Activated CD4-positive, alpha-beta T cell treated with anti-CD3 and anti-CD28 coated beads, Interleukin-2, amount 50 U/mL, for 16 hours (primary cell): ENCODE measurements at places on chromosomes 2 and 18.

- no peak for DNase-seq
These were observed 82.5 kb downstream of the SPRED2 start for GRCh38 chr2:65349863-65350262.

DNA sequence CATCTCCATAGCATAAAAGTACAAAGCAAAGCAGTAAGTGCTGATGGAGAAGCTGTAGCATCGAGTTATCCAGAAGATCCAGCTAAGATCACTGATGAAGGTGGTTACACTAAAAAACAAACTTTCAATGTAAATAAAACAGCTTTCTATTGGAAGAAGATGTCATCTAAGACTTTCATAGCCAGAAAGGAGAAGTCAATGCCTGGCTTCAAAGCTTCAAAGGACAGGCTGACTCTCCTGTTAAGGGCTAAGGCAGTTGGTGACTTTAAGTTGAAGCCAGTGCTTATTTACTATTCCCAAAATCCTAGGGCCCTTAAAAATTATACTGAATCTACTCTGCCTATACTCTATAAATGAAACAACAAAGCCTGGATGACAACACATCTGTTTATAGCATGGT is 44.0 kb downstream of the METTL8 start:
- no peak for DNase-seq

DNA sequence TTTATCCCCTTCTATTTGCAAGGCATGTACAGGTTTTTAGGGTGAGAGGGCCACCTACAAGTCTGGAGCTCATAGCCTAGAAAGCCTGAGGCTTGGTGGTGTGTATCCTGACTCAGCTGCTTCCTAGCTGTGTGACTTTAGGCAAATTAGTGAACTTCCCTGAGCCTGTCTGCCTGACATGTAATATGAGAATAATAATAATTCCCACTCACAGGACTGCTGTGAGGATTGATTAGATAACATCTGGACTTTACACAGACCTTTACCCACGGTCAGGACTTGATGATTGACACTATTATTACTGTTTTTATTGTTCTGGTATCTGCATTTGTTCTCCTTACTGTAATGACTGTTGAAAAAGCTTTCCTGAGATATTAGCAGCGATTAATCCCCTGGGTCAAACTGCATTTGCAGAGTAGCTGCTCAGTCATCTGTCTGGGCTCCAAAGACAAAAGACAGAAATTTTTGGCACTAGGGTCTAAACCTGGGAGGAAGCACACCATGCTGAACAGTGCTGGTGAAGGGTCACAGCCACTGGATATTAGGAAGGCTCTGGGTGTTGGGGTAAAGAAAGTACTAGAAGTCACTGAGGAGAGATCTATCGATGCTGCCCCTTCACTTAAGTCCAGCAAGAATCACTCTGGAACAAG is 276.5 kb upstream of the FN1 start:
- no peak for DNase-seq

DNA sequence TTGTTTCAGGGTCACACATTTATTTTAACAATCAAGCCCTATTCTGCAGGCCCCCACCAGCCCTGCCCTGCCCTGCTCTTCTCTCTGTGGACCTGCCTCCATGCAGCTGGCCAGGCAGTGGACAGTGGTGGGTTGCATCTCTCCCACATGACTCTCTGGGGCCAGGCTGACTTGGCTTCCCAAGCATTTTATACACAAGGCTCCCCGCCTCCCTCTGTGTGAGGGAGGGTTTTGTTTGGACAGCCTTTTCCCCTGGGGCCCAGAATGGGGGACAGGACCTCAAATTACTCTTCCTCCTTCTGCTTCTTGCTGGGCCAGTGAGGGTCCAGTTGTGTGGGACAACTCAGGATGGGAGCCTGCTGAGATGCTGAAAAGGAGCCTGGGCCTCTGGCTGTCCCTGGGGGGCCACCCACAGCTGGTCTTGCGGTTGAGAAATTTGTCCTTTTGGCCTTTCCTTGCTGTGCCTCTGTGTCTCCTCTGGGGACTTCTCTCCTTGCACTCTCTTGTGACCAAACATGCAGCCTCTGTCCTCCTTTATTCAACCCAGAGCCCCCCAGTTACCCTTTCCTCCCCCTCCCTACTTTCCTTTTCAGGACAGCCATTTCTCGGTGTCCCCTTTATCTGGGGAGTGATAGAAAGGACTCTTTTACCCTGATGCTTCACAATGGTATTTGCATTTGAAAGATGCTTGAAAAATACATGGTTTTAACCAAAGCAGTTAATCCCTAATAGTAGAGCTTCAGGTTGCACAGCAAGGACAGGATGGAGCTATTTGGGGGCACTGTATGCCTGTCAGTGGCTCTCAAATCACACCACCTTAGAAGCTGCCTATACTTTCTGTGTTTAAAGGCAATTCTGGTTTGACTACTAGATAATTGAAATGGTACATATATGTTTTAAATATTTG is 151.1 kb downstream of the FHOD3 start:
- no peak for DNase-seq

DNA sequence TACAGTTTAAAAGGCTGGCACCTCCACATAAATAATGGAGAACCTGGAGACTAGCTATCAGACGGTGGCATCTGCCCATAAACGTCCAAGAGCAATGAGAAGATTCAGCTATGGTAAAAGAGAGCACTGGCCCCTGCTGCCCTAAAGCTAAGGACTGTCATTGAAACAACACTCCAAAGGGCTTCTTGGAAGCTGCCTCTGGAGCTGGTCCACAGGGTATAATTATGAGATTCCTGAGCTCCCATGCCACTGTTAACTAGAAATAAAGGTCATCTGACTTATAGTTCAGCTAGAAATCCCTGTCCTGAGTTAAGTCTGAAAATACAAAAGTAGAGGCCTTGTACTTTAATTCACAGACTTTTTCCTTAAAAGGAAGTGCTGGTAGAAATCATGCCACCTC is 39.9 kb upstream of the RBMS1 start:
- no peak for DNase-seq

- no peak for DNase-seq
These were observed 35.2 kb downstream of the CENPO start for GRCh38 chr2:24828238-24828996.
